Astrocyte of the hippocampus (primary cell): ENCODE measurements at places on chromosomes 3 and 15.

DNA sequence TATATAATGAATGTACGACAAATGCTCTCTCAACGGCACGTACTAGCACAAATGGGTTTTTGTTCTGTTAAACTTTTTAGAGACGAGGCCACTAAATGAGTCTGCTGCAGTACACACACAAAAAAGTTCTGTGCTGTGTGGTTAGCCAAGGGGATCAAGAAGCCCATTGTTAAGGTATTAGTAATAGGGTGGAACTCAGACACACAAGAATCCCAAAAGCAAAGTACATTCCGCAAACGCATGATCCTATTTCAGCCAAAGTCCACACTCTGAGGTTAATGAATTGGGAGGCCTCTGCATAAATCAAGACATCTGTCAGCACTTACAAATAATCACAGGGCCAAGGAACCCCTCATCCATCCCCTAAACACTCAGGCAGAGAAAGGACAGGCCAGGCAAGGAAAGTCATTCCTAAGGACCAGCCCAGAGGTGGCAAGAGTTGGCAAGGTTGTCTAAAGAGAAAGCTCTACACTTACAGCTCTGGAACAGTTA is 12.1 kb downstream of the OSBPL10 start:
- DNase-seq, result peak; percentile 96

DNA sequence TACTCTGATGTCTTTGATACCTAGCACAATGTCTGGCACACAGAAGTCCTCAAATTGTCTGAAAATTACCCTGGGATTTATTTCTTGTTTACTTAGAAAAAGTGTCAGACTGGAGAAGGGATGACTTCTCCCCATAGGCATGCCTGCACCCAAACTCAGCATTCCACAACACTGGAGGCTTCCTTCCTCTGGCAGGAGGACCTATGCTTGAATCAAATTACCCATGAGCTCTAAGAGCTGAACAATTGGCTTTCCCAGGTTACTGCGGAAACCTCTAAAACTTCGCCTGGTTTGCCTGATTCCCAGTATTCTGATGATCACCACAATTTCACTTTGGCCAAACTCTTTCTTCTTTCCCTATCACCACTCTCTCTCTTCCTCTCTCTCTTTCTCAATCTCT is 217.4 kb downstream of the DIPK2A start:
- DNase-seq, result peak; percentile 67

- DNase-seq, result no peak
These were observed 473.6 kb downstream of the FOXP1 start for GRCh38 chr3:71109977-71110285.

DNA sequence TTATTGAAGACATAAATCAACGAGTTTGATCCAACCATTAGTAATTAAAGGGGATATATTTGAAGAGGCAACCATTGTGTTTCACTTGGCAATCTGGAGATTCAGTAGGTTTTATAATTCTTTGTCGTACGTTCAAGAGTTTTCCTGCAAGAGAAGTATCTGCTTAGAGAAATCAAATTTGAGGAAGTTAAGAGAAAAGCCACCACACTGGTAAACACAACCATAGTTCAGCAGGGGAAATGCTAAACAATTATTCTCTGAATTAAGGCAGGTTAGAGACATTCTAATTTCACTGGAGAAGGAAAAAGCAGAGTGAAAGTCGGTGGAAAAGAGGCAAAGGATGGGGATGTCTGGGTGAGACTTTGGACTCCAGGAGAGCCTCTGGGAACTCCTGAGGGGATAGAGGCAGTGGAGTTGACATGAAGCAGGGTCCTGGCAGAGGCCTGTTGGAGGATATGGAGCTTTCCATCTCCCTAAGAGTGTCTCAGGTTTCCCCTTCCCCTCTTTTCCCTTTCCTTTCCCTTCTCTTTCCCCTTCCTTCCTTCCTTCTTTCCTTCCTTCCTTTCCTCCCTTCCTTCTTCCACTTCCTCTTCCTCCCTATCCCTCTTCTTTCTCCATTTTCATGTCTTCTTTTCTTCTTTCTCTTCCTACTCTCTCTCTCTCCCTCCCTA is 26.5 kb downstream of the SPINK8 start:
- DNase-seq, result no peak

DNA sequence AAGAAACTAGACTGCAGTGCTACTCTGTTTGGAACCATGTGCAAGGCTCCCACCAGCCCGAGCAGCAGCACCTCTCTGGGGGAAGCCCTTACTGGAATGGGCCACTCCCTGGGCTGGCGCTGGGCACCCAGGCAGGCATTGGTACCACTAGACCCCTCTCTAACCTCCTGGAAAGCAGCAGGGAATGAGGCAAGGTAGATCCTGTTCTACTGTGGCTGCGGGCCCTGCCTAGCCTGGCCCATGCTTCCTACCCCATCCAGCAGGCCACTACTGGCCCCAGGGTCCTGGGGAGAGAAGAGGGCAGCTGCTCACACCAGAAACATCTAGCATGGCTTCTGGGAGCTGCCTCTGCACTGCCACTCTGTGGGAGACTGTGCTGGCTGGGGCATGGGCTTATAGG is 44.8 kb downstream of the MESD start:
- no peak for DNase-seq

DNA sequence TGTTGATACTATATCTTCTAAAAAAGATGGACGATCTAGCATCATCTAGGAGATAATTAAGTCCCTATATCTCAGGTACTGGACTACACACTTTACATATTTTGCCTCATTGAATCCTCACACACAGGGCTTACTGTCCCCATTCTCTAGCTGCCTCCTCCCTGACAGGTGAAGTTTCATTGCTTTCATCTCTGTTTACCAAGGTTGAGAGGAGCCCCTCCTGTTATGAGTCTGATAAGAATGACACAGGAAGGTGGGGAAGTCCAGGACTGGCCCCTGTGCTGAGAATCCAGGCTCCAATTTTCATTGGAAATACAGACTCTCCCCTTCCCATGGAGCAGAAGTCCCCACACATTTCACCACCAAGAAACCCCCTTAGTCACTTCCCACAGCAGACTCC is 105.2 kb downstream of the XXYLT1 start:
- no peak for DNase-seq

DNA sequence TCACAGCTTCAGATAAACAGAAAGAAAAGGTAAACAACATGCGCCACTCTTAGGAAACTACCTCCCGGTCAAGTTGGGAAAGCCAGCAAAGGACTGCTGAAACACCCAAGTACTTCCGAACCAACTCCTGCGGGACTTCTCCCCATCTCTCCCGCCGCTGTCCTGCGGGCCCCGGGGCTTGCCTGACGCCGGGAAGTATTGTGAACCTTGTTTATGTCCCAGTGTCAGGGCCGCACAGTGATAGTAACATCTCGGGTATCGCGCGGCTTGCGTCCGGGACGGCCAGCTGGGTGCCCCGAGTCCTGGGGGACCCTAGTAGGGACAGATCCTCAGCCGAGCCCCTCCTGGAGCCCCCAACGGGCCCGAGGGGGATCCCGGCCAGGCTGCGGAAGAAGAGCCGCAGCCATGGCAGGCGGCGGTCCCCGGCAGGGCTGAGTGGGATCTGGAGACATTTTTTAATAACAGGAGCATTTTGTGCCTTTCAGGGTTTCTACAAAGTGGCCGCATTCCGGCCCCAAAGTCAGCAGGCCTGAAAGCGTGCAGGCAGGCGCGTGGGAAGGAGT is 756 bp downstream of the CLPX start:
- DNase-seq, result peak; percentile 79

DNA sequence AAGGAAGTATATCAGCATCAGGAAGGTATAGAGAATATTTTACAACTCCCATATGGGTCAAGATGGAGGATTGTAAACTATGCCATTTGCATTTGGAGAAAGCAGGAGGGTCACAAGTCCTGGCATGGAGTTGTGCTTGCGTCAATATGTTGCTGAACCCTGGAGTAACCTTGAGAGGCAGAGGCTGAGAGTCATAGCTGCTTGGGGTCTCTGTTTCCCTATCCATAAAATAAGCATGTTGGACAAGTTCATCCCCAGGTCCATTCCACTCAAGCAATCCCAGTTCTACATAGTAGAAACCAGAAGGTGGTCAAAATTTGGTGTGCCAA is 273.6 kb downstream of the MECOM start:
- DNase-seq, result no peak

DNA sequence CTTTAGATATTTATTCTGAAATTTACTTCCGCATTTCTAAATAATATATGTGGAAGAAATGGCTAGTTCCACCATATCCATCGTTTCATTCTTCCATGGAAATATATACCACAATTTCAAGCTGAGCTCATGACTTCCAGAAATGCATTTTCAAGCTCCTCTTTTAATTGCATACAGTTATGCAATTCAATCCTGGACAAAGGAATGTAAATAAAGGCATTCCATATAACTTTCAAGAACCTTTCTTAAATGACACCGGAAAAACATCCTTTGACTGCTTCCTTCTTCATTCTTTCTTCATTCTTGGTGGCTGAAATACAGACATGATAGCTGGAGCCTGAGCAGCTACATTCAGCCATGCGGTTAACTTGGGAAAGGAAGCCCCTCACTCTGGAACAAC is 185.2 kb upstream of the GADL1 start:
- DNase-seq, result no peak

DNA sequence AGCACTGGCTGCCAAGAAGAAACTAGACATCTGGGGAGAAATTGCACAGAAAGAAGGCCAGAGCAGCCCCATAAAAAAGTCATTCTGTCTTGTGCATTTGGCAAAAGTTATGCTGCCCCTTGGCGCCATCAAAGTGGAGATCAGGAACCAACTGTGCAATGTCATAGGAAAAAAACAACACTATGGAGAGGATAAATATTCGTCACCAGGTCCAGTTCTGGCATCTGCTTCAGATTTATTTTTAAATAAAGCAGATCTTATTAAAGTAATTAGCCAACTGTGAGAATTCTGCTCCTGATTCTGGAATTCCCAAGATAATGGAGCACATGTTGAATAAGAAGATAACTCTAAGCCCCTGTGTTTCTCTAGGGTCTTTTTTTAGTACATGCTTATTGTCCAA is 500.0 kb upstream of the IL12A start:
- no peak for DNase-seq

DNA sequence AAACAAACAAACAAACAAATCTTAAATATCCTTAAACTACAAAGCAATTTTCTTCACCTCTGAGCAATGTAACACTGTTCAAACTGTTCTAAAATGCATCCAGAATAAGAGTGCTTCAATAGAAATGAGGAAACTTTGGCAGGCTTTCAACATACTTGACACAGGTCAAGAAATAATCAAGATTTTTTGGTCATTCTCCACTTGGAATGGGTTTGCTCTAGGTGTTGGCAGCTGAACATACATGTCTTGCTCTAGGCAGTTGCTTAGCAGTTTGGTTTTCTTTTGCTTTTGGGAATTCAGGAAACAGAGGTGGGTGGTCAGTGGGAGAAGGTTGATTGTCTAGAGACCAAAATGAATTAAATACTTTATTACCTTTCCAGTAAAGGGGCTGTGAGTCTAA is 1.4 kb upstream of the LRRC3B start:
- peak; percentile 40 for DNase-seq

DNA sequence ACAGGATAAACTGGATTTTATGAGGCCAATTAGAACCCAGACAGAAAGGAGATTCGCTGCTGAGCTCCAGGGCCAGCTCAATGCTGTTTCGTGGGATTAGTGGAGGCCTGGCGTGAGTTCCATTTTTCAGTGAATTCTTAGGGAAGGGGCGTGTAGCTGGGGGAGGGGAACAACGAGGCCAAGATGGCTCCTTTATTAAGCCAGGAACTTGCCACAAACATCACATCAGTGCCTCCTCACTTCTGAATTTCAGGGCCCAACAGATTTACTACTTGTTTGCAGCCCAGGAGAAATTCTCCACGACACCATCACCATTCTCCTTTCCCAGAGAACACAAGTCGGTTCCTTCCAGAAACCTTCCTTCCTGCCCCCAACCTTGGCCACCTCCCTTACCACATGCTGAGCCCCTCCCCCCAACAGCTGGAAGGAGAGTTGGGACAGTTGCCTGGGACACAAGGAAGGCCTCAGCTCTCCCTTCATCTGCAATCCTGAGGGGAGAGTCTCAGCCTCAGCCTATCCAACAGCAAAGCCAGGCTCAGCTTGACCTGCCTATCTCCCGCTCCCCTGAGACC is 5.8 kb downstream of the IGDCC4 start:
- DNase-seq, result peak; percentile 52

GRCh38 chr3:29181149-29181780 is 99.6 kb upstream of the RBMS3 start:
- no peak for DNase-seq

DNA sequence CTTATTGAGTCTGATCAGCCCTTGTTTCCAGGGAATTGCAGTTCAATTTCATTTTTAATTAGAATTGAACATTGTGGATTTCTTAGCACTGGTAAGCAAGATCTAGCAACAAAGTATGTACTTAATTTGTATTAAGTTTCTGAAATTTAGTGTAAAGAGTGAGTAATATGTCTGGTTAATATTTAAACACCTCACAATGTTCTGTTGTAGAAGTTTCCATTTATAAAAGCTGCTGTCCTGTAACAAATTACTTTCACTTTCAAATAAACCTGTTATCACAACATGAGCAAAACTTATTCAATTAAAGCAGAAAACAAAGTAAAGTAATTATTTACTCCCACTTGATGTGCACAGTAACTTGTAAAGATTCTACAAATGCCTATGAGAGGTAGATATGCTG is 448.5 kb downstream of the NAALADL2 start:
- no peak for DNase-seq

DNA sequence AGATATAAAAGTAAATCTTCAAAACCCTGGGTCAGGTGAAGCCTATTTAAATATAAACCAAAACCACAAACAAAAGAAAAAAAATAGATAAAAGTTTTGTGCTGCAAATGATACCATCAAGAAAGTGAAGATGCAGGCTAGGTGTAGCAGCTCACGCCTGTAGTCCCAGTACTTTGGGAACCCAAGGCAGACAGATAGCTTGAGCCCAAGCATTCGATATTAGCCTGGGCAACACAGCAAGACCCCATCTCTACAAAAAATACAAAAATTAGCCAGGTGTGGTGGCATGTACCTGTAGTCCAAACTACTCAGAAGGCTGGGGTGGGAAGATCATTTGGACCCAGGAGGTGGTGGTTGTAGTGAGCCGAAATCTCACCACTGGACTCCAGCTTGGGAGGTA is 164.8 kb downstream of the MAGI1 start:
- no peak for DNase-seq

DNA sequence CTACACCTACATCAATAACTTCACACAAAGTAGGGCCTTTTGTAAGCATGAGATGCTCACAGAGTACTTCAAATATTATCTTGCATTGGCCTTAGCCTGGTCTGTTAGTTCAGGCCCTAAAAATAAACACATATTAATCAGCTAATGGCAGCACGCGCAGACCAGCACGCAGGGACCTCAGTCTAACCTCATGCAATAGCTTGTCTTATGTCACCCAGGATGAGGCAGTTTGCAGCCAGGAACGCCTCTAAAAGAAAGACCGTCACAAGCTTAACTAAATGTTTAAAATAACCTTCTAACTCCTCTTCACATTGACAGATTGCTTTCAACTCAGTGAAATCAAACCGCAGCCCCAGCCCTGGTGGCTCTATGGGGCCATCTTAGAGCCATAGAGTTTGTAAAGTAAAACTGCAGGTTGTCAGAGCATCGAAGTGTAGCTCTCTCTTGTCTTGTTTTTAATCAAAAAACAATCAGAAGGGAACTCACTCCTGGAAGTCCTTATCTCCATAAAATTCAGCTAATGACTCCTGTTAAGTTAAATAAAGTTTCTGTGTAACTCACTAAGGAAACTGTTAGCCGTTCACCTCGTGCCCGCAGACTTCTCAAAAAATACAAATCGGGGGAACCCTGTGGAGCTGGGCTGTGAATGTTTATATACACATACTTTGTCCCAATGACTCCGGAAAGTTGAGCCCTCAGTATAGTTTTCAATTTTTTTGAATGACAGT is 212.6 kb downstream of the CDIN1 start:
- no peak for DNase-seq

- no peak for DNase-seq
These were observed 315.4 kb downstream of the DIPK2A start for GRCh38 chr3:144287001-144287400.
